ENCODE measurements at places on chromosomes 12 and 14.
A peak's percentile ranks its signal among the peaks of the same experiment; 100 is the strongest.

DNA sequence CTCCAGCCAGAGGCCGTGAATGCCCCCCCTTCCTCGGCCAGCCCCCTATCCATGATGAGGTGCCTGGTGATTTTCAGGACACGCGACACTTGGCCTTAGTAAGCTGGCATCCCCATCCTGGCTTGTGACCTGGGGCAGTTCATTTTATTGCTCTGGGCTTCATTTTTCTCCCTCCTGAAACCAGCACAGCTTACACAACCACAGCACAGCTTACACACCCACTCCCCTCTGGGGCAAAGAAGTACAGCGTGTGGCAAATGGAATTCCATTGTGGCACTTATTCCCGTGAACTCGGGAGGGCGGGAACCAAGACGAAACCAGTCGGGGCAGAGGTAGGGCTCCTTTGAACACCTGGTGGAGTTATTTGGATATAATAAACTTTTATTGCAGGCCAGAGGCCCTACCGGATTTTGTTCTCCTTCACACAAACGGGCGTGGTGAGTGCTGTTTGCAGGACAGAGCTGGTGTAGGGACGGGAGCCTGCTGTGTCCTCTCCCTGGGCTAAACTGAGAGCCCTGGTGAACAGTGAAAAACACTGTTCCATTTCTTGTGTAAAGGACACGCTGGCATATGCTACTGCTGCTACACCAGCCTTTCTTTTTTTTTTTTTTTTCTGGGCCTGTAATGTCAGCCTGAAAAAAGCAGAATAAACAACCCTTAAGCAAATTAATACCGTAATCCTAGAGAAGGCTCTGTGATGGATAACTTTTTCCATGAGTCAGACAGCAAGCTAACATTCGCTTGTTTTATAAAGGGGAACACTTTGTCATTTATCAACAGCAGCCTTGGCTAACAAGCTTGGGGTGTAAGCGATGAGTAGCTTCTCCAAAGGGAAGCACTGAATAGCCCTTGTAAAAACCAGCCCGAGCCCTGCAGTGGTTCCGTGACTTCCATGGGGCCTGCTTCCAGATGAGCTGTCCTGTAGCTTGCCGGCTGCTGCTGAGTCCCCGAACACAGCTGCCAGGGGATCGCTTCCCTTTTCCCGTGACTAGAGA lies 29.3 kb downstream of the CD9 start:
- DNase-seq: no peak

GRCh38 chr12:82803201-82803600 lies 116.5 kb downstream of the TMTC2 start:
- DNase-seq: no peak

DNA sequence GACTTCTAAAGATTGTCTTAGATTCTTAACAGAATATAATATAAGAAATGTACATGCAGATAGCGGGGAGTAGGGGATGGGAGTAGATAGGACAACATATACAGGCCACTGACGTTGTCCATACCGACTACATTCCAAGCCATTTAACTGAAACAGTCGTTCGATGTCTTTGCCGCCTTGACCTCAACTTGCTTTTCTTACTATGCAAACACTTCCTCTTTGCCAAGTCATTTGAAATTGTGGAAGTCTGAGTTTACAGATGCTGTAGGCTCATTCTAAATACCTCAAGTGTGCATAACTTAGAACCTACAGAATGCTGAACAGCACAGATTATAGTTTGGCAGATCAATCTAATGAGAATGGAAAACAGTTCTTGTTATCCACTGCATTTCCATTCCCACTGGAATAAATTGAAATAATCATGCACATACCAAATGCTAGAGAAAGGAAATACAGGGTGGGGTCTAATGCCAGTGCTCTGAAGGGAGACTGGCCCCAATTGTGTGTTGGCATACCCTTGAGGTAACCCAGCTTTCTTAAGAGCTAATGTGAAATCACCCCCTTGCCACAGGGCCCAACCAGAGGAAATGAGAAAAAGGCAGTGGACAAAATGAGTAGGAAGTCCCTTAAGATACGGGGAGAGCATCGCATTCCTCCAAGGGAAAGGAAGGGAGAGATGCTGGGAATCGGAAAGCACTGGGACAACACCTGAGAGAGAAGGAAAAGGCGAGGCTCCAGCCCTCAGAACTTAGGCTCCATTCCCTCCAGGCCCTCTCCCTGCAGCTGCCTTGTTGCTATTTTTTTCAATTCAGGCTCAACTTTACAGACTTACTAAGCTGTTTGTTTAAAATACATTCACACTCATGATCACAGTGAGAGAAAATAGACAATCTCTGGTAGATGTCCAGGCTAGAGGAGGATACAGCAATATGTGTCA lies 380.9 kb upstream of the TMTC1 start:
- no peak for DNase-seq

- DNase-seq: no peak
These were observed 18.8 kb upstream of the FLVCR2 start for GRCh38 chr14:75559451-75560222.

- DNase-seq: no peak
These were observed 42.6 kb upstream of the HIF1A start for GRCh38 chr14:61652526-61653262.

DNA sequence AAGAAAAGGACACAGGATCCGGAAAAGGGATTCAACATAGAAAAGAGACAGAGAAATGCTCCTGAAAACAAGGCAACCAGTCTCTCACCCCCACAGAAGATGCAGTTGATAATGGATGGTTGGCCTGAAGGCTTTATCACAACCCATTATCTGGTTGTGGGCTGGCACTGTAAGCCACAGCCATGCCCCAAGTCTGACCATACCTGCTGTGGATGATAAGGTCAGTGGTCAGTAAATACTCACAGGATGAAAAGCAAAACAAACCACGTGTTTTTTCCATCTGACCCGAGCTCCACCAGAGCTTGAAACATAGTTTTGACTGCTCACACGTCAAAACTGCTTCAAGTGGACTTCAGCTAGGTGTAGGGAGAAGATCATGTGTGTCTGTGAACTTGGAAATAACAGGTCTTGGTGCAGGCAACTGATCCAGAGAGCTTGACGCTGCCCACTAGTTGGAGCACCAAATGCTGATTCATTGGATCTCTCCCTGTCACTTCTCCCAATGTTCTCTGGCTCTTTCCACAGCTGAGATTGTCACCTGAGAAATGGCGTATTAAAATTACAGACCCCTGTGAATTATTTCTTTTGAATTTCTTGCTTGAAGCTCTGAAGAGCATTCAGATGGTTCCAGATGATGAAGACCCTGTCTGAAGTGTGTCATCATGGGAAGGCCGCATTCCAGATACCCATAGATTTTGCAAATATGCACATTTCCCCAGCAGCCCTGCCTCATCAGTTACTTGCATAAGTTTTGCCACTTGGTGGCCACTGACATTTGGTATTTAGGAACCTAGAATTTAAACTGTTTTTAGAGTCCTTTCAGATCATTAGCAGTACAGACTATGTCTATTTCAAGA lies 8.5 kb downstream of the TMEM233 start:
- no peak for DNase-seq

DNA sequence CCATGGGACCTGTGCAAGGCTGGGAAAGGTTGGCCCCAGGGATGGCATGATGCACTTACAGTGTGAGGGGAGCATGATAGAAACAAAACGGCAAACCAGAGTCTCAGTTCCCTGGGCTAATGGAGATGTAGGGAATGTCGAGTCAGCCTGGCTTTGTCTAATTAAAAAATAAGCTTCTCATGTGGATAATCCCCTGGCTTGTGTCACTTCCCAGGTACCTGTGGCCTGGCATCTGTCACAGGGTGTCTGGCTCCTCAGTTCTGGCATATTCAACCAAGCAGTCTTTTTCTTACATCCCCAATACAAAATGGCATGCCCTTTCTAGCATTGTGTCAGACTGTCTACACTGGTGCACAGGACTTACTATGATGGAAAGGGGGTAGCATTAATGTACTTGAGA lies 261.4 kb downstream of the GRIN2B start:
- DNase-seq: no peak

DNA sequence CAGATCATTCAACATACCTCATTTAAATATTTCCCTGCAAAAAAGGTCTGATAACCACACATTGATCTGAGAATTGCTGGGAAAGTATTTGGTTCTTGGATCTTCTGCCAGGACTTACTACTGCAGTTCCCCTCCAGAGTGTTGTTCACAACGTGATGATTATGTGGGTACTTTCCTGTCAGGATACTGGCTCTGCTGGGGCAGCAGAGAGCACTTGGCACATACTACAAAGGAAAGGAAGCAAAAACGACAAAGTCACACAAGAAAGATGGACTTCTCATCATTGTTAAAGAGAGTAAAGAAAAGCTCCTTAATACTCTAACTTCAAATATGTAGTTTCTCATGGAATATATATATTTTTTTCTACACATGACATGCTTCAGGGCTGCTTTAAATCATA lies 11.5 kb downstream of the GNS start:
- no peak for DNase-seq

DNA sequence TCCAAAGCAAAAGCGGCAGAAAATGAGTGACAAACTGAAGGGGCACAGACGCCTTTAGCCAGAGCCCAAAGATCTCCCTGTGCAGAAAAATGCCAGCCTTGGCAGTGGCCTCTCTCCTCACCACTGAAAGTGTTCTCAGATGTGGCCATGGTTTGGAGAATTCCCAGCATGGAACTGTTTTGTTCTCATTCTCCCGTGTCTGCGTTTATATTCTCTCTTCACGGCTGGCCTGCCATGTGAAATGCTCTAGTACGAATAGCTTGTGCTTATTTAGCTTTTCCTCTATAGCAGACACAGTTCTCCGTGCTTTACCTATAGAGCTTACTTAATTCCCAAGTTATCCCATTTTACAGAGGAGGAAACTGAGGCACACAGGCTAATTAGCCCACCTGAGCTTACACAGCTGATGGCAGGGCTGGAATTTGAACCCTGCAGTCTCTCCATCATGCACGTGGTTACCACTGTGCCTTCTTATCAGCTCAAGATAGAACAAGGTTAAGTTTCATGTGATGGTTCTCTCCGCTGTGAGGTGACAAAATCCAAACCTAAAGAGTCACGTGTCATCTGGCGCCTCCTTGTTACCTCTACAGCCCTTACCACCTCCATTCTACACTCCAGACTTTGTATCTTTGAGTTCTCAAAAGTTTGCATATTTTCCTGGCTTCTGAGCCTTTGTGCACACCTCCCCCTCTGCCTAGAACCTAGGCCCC lies 141.6 kb downstream of the GCH1 start:
- DNase-seq: no peak

GRCh38 chr14:53004976-53005375 lies 54.1 kb upstream of the FERMT2 start:
- DNase-seq: no peak

DNA sequence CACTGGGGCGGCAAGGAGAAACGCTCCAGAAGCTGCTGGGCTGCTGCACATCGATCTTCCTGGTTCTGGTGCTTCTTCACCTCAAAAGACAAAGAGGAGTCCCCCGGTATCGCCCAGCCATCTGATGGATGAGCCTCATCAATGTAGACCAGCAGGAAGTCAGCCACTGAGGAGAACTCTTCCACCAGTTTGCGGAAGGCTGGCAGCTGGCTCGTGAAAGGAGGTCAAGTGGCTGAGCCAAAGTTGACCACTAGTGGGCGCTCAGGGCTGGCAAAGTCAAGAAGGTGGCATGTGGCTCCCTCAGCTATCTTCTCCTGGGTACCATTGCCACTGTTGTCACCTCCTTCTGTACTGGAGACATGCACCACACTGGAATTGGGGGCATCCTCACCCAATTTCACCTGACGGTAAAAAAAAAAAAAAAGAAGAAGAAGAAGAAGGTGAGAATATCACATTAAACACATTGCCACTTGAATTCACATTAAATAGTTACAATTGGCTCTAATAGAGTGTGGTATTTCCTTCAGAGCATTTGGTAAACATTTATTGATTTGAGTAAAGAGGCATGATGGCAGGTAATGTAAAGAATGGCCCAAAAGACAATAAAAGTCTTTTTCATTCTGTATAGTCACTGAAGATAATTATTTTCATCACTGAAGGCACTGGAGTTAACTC lies 8.3 kb downstream of the DIO2 start:
- peak; percentile 17 for DNase-seq

DNA sequence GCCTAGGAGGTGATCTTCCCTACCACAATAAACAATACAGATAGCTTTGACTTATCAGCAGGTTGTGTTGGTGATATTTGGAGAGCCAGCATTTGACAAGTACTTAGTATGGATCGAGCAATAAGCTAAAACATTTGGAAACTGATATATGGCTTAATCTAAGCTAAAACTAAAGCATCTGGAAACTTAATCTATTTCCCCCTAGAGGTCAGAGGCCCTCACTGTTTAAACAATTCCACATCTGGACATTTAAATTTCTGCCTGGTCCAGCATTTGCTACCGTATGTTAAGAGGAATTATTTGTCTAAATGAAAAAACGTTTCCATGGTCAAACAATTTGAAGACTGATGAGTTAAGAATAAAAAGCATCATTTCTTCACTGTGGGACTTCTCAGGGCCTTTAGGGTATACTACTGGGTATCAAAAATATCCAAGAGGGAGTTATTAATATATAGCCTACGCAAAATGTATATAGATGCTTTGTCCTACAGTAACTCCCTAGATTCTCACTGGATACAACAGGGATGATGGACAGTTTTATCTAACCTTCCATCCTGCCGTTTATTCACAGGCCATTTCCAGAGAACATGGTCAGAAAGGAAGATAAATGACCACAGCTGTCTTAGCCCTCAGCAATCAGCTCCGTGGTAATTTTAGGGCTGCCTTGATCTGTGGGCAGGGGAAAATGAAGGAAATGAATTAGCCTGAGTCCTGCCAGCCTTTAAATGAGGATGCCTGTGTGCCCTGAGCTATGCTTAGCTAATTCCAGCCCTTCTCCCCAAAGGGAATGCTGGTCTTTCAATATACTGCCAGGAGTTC lies 135.4 kb upstream of the NUDT4 start:
- DNase-seq: no peak

- DNase-seq: no peak
These were observed 317.6 kb downstream of the ACSS3 start for GRCh38 chr12:81395431-81395830.

DNA sequence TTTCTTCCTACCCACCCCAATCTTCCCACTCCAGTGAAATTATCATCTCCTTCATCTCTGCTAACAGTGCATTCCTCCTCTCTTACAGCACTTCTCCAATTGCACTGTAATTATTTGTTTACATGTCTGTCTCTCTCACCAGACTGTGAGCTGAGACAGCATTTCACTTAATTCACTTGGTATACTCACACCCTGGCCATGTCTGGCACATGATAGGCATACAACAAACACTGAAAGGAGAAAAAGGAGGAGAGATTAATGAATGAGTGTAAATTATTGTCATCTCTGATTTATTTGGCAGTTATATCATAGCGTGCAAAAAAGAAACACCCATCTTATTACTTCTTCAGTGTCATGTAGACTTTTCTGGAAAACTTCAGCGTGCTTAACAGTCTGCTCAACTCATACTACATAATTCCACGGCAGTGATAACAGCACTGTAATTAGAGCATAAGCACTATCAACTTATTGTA lies 452.3 kb downstream of the ADAMTS20 start:
- no peak for DNase-seq
